ENCODE measurements at places on chromosomes 7 and 10.

GRCh38 chr10:46540412-46541016, 15.9 kb downstream of the GPRIN2 start:
- no peak for DNase-seq

GRCh38 chr10:47253651-47254375, 46.2 kb upstream of the GDF10 start:
- DNase-seq = no peak

GRCh38 chr7:70710011-70710480, 421.9 kb upstream of the GALNT17 start:
- DNase-seq = no peak

DNA sequence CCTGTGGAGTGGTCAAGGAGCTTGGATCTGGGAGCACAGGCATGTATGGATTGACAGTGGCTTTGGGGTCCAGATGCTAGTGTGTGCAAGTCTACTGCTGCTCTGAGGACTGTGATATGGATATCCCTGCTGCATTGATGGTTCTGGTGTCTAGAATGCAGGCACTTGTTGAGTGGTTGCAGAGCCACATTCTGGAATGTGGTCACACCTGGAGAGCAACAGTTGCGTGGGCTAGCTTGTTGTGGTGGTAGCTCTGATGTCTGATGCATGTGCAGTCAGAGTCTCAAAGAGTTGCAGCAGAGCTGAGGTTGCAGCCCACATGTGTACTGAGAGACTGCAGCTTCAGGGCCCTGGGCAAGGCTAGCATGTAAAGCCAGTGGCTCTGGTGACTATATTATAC, 43.2 kb downstream of the CCDC7 start:
- DNase-seq = no peak

GRCh38 chr7:42250411-42250810, 13.4 kb upstream of the GLI3 start:
- no peak for DNase-seq

DNA sequence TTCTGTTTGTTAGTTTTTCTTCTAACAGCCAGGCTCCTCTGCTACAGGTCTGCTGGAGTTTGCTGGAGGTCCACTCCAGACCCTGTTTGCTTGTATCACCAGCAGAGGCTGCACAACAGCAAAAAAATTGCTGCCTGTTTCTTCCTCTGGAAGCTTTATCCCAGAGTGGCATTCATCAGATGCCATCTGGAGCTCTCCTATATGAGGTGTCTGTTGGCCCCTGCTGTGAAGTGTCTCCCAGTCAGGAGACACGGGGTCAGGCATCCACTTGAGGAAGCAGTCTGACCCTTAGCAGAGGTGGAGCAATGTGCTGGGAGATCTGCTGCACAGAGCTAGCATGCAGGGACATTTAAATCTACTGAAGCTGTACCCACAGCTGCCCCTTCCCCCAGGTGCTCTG, 26.7 kb upstream of the CROT start:
- no peak for DNase-seq

- no peak for DNase-seq
Observed at GRCh38 chr10:816958-817357, 114.5 kb downstream of the LARP4B start.

DNA sequence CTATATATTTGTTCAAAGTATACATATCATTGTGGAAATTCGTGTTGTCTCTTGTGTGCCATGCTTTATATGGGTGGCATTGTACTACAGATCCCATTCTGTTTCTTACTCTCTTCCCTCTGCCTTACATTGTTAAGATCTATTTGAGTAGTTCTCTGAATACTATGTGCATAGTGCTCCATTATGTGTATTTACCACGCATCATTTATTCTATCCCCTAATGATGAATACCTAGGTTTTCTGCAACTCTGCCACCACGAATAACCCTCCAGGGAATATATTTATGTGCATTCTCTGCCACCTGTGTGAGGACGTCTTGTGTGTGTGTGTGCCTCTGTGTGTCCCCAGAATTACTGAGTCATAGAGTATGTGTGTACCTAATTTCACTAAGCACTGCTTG, 431.2 kb upstream of the C7orf33 start:
- no peak for DNase-seq

DNA sequence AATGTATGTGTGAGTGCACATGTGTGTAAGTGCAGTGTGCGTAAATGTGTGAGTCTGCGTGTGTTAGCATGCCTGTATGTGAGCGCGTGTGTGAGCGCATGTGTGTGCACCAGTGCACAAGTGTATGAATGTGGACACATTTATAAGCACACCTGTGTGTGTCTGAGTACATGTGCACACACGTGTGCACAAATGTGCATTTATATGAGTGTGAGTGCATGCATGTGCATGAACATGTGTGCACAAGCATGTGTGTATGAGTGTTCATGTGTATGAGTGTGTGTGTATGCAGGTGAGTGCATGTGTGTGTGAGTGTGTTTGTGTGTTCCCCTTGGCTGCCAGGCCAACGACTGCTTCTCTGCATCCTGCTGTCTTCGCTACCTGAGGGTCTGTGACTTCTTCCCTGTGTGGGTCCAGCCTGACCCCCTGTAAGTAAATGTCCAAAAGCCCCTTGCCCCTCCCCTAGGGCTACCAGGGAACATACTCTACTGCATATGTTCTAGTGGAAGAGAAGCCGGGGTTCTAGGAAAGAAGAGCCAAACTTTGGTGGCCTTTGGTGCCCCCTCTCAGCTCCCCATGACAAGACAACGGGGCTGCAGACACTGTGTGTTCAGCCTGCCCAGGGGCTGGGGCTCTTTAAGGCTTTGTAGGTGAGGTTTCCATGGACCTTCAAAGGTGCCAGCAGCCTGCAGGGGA, 17.0 kb downstream of the GOLGA7B start:
- DNase-seq = no peak

GRCh38 chr7:114928060-114928459, 6.2 kb downstream of the MDFIC start:
- no peak for DNase-seq

GRCh38 chr10:62527019-62527827, 153.1 kb downstream of the ZNF365 start:
- no peak for DNase-seq

GRCh38 chr7:4136036-4136435, 546.1 kb upstream of the FOXK1 start:
- DNase-seq = no peak

GRCh38 chr7:96004578-96004977, 232.2 kb downstream of the DYNC1I1 start:
- DNase-seq = no peak

DNA sequence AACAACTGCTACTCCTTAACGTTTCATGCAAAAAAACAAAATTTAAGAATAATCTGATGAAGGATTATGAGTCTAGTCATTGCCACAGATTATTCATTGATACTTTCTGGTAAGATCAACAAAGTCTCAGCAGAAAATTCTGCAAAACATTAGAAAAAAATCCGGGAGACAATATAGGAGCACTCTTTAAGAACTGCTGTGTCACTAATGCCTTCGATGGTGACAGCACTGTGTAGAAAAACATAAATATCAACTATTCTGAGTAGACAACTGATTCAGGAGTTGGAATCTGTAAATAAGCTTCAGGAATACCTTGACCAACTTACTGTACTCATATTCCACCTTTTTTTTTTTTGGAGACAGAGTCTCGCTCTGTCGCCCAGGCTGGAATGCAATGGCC, 69.0 kb downstream of the CYTH3 start:
- DNase-seq = no peak

GRCh38 chr10:106672517-106673175, 491.9 kb downstream of the SORCS1 start:
- DNase-seq = no peak

Measured in Kasumi-1 (cell line).